ENCODE measurements at places on chromosomes 7 and 10.

DNA sequence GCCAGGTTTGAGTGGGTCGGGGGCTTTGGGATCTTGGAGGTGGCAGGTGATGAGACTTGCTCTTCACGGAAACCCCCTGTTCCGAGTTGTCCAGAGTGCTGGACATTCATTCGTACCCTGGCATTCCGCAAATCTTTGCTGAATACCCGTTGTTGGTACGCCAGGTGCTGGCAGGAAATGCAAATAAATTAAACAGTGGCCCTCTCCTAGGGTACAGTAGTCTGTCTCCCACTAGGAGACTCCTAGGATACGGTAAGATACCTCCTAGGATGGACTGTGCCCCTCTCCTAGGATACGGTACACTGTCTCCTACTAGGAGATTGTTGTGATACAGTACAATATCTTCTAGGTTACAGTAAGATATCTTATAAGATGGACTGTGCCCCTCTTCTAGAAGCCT lies 544 bp downstream of the SEC23IP start:
- no peak for DNase-seq

GRCh38 chr10:104100795-104101194 lies 15.1 kb upstream of the COL17A1 start:
- DNase-seq = no peak

GRCh38 chr10:1627945-1628344 lies 109.4 kb downstream of the ADARB2 start:
- no peak for DNase-seq

DNA sequence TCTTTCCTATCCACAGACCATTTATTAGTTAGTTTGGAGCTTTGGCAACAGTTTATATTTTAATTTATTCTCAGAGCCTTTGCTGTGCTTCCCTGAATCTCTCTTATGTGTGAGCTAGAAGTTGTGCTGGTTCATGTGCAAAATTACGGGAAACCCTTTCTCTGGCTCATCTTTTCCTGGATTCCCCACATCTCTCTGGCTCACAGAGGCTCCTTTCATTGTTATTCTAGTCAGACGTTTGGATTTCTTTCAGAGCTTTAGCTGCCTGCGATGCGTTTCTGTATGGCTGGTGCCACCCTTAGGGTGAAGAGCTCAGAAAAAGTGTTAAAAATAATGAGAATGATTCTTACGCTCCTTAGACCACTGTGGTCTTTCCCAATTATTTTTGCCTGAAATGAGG lies 53.3 kb downstream of the TPST1 start:
- no peak for DNase-seq

DNA sequence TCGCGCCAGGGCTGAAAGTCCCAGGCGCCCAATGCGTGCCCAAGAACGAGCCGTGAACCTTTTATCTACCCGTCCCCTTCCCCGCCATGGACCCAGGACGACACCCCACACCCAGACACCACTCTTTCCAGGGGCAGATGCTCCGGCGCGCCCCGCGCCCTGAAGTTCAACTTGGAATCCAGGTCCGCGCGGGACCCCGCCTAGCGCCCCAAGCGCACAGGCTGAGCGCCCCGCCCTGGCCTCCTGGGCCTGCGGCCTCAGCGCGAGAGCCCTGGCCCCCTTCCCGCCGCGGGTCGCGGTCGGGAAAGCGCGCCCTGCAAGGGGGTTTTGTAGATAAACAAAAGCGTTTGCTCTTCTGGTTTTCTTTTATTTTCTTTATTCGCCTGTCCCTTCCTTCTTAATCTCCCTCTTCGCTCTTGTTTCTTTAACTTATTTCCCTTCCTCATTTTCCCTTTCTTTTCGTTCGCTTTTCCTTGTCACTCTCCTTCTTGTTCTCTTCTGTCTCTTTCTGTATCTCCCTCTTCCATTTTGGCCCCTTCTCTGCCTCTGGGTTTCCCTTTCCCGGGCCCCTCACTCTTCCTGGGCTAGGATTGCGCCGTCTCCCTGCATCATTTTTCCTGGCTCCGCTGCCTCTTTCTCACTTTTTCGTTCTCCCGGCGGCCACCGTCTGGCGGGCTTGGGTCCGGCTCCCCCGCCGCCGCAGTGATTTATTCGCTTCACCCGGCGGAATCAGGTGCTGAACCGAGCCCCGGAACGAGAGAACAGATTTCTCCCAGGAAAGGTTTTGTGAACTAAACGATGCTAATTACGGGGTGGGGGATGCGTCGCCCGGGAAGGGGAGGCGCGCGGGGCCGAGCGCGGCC lies 15.3 kb upstream of the PAX2 start:
- DNase-seq = no peak

DNA sequence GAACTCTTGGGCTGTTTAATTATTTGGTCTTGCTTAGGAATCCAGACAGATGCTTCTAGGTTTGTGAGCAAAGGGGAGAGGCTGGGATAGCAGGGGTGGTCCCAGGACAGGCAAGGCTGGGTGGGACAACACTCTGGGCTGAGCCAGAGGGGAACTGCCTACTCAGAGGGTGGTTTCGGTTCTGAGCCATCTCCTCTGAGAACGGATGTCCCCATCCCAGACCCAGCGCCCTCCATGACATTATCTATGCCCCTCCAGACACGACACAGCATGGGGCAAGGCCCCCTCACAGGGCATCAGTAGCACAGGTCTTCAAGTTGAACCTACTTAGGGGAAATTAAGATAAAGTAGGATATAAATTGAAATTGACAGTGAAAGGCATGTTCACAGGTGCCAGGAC lies 7.1 kb downstream of the ASB10 start:
- no peak for DNase-seq

DNA sequence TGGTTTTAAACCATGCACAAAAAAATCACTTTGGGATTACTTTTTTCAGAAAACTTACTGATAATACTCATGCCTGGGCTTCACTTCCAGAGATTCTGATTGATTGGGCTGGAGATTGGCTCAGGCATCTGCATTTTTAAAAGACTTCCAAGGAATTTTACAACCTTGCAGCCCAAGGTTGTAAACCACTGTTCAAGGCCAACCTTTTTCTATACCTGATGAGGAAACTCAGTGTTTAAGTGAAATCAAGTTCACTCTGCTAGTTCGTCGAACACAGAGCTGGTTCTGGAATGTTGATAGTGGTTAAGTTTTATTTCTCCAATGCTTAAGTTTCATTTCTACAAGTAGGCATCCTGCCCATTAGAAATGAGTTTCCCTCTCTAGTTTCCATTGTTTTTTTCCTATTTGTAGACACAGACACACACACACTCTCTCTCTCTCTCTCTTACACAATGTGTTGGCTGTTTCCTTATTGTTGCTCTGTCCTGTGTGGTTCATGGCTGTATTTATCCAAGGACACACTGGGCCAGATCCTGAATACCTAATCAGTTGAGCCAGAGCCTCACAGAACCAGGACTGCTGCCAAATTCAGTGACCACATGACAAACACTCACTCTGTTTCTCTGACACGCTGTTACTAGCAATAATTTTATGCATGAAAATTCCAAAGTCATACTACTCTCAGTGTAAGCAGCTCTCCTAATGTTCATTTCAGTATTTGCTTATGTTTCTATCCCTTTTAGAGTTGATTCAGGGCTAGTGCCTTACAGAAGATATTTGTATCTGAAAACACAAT lies 3.7 kb upstream of the IFIT1B start:
- peak; percentile 65 for DNase-seq

GRCh38 chr10:57579926-57580325 lies 687.8 kb downstream of the IPMK start:
- no peak for DNase-seq

- no peak for DNase-seq
Measured at GRCh38 chr7:75739796-75740672, 1.3 kb upstream of the HIP1 start.

- no peak for DNase-seq
Measured at GRCh38 chr10:110947061-110947595, 27.7 kb downstream of the SHOC2 start.

GRCh38 chr7:95517458-95517857 lies 31.7 kb downstream of the ASB4 start:
- DNase-seq = no peak

GRCh38 chr7:128665057-128665456 lies 7.0 kb upstream of the GARIN1A start:
- DNase-seq = no peak

DNA sequence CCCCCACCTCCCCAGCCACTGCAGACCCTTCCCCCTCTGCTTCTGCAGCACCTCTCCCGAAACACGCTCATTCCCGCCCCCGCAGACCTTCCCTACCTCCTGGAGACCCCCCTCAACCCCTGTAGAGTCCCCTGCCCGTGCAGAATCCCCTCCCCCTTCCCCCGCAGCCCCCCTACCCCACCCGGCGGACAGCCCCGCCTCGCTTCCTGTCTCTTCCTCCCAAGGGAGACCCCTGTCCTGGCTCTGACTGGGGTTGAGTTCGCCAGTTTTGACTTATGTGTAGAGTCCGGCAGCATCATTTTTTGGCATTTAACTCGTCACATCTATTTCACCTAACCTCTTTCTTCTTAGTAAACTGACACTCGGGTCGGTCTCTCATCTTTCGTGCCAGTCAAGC lies 54.0 kb downstream of the ALOX5 start:
- no peak for DNase-seq

DNA sequence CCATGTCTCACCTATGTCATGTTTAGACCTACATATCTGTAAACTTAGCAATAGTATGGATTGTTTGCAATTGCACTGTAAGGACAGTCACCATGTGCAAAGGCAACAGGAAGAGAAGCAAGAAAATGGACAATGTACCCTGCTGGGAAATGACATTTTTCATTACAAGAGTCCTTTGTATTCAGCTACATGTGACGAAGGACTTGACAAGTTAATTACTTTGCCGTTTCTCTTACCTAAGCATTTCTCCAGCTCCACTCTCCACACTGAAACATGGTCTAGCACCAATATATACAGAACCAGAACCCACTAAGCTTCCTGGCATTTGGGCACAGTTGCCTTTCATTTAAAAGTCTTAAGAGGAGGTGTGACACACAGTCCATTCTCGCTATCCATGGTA lies 76.6 kb upstream of the PFKP start:
- no peak for DNase-seq

- no peak for DNase-seq
Measured at GRCh38 chr10:72105710-72106109, 17.4 kb upstream of the SPOCK2 start.

GRCh38 chr10:49330127-49330665 lies 31.2 kb downstream of the C10orf71 start:
- no peak for DNase-seq

GRCh38 chr7:130114776-130115175 lies 44.4 kb downstream of the KLHDC10 start:
- DNase-seq = no peak

DNA sequence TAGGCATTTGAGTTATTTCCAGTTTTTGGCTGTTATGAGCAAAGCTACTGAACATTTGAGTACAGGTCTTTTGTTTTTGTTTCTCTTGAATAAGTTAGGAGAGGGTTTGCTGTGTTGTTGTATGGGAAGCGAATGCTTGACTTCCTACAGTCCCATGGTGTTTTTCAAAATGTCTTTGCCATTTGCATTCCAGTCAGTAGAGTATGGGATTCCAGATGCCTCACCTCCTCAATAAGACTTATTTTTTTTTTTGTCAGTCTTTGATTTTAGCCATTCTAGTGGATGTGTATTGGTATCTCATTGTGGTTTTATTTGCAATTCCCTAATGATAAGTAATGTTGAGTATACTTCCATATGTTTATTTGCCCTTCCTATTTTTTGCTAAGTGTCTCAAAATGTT lies 19.4 kb downstream of the CDK13 start:
- no peak for DNase-seq

GRCh38 chr10:120156614-120157274 lies 264.2 kb downstream of the SEC23IP start:
- no peak for DNase-seq

- no peak for DNase-seq
Measured at GRCh38 chr10:96513305-96513697, 425 bp downstream of the TLL2 start.

DNA sequence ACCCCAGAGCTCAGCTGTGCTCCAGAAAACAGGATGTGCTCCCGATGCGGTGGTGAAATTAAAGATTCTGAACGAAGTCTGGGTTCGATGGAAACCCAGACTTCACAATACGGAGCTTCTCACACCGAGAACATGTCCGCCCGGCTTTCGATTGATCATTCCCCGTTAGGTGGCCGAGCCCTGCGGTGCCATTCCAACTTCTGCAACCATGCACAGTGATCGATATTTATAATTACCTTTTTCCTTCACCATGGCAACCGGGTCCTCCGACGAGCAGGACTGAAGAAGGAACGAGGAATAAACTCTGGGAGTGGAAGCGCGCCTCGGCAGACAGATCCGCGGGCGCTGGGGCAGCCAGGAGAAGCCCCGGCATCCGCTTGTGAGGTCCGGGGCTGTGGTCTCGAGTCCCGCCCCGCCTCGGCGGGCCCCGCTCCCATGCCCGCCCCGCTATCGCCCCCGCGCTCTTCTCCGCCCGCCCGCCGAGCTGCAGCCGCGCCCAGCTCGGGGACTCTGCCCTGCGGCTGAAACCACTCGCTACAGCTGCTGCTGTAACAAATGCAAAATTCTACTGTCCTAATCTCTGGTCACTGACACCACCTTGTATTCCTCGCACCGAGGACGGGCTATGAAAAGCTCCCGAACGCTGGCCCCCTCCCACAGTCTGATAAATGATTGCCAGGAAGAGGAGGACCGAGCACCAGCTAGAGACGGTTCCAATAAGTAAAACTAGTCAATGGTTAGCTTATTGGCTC lies 26.2 kb downstream of the ABLIM1 start:
- DNase-seq = peak; percentile 22

DNA sequence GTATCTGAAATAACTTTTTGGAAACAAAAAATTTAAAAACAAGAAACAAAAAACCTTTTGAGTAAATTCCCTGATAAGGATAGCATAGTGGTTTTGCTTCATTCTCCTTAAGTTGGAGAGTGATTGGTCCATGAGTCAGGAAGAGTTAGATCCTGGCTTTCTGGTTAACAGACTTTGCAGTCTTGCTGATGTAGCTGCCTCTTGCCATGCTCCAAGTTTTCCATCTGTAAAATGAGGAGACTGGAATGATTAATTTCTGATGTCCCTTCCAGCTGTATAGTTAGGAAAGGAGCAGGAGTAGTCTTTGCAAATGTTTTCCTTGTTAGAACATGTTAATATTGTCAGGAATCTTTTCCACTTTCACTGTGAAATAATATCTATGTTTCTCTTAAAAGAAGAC lies 266.6 kb downstream of the DNAJB9 start:
- no peak for DNase-seq

DNA sequence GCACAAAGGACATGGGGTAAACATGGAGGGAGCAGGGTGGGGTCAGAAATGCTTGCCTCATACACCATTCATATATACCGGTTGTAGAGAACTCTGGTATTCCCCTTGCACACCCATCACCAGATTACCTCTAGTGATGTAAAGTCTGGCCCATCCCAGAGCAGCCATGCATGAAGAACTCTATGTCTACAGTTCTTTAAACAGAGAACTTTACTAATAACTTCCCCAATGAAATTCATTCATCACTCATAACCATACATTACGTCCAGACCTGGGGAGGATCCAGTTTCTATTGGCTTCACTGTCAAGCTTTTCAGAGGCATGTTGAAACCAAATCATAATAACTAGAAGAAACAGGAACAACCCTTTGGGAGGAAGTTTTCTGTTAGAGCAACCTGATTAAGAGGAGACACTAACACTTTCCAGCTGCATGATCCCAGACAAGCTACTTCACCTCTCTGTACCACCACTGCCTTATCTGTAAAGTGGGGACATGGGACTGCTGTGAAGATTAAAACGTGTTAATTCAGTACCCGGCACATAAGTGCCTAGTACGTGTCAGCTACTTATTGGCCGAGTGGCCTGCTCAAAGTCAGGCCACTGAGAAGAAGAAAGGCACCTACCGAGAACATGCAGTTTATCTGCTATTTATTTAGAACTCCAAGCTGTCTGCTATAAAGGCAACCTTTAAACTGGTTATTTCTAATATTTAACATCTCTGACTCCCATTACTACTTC lies 59.7 kb downstream of the IGF2BP3 start:
- no peak for DNase-seq

Measured in nucleus accumbens (tissue), 56 donors.